ENCODE measurements at places on chromosomes 2 and 18. TPM values are rescaled to one million over a fixed set of nuclear protein-coding genes. Genes with fewer than 3 reads are reported as not detected.

The SERPINB4 gene
- not detected for total RNA-seq

GRCh38 chr2:59724746-59725145, 828.7 kb downstream of the BCL11A start:
- no peak for DNase-seq

DNA sequence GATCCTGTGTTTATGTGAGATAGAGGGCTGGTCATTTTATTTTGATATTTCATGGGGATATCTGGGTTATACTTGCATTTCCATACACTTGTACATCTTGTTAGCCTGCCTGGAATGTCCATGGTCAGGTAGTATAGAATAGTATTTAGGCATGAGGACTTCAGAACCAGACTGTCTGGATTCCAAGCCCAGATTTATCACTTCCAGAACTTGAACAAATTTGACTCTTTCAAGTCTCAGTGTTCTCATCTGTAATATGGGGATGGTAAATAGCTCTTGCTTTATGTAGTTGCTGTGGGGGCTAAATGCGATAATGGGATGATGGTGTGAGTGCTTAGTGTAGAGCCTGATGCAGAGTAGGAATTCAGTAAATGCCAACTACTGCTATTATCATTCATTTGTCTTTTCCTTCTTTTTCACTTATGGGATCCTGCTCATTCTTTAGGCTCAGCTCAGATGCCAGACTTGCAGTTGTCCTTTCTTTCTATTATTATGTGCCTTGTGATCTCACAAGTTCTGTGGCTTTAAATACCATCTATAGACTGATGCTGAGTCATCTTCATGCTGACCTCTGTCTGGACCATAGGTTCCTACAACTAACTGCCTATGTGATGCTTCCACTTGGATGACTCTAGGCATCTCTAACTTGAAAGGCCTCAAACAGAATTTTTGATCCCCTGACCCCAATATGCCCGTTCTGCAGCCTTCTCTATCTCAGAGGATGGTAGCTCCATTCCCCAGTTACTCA, 67.4 kb downstream of the POLE4 start:
- no peak for DNase-seq

- DNase-seq = no peak
These were observed 27.7 kb downstream of the ELP2 start for GRCh38 chr18:36157441-36157840.

DNA sequence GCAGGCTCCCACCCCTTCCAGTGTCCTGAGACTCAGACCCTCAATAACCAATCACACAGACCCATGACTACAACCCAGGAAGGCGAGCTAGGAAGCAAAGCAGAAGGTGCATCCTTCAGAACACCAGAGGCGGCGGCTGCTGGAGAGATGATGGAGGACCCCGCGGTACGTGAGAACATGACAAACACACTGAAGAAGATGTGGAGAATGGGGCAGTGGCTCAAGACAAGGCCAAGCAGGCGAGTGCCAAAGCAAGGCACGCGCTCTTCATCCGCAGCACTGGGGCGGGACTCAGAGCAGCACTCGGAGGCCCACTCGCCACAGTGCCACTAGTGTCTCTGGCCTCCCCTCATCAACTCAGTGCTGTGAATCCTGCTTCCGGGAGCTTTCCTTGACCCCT, 13.7 kb downstream of the ERFE start:
- no peak for DNase-seq

- DNase-seq = no peak
These were observed 1.9 kb downstream of the MAP4K3 start for GRCh38 chr2:39435234-39435633.

DNA sequence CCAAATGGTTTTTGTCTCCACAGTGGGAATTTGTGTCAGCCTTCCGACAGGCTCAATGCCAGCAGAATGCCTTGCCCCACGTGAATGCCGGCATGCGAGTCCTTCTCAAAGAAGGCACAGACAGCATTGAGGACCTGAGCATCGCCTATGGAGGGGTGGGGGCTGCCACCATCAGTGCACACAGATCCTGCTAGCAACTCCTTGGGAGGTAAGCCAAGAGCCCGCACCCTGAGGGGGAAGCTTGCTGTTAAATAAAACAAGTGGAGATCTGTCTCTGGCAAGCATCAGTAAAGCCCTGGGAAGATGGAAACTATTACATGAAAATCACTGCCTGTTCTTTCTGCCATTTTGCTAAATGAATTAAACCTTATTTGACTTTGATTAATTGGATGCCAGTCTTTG, 67.5 kb upstream of the BZW1 start:
- DNase-seq = peak; percentile 32

Data from cerebellum (tissue), 4 donors.